ENCODE measurements at places on chromosomes 2 and 18.

DNA sequence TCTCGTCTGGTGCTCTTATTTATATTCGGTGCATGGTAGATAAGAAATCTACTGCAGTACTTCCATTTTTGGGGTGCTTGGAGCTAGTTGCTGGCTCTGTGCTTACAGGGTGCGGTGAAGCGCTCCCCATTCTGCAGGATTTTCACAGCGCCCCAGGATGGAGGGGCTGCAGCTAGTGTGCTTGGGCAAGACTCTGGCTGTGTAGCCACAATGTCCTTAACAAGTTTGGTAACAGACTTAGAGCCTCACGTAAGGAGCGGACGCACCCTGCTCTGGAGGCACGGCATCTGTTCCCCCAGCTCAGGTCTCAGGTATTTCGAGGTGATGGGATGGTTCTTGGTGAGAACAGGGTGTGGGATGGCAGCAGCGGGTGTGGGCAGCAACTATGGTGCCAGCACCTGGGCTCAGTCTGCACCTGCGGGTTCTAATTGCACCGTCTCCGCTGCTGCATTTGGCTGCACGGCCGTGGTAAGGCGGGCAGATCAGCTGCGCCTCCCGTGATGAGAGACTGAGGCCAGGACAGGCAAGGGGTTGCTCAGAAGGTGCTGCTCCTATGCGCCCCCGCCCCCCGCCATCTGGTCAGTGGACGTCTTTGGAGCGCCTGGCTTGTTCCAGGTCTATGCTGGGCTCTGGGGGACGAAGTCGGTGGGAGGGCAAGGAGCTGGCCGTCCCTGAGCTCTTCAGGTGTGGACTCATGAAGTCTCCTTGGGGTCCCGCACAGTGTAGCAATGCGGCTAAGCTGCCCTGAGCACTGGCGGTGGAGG is 20.1 kb upstream of the ALLC start:
- no peak for DNase-seq

DNA sequence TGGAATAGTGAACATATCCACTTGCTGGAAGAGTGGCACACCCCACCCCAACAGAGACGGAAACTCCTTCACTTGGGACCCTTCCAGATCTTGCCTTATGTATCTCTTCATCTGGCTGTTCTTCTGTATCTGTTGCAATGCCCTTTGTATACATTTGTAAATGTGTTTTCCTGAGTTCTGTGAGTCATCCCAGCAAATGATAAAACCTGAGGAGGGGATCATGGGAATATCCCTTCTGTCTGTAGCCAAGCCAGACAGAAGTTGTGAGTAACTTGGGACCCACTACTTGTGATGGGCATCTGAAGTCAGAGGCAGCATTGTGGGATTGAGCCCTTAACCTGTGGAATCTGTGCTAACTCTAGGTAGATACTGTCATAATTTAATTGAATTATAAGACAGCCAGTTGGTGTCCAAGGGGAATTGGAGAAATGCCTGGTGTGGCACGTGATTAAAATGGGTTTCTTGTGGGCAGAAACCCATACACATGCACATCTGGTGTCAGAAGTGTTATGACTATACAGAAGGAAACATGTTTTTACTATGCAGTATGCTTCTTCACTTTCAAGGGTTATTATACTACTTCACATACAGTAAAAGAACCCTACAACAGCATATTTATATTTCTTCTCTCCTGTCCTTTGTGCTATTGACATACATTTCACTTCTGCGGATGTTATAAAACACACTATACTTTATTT is 32.3 kb upstream of the TMEM247 start:
- no peak for DNase-seq

GRCh38 chr18:75694292-75694691 is 266.8 kb upstream of the SMIM21 start:
- no peak for DNase-seq

- no peak for DNase-seq
Measured at GRCh38 chr2:150286730-150287362, 200.6 kb downstream of the RND3 start.

DNA sequence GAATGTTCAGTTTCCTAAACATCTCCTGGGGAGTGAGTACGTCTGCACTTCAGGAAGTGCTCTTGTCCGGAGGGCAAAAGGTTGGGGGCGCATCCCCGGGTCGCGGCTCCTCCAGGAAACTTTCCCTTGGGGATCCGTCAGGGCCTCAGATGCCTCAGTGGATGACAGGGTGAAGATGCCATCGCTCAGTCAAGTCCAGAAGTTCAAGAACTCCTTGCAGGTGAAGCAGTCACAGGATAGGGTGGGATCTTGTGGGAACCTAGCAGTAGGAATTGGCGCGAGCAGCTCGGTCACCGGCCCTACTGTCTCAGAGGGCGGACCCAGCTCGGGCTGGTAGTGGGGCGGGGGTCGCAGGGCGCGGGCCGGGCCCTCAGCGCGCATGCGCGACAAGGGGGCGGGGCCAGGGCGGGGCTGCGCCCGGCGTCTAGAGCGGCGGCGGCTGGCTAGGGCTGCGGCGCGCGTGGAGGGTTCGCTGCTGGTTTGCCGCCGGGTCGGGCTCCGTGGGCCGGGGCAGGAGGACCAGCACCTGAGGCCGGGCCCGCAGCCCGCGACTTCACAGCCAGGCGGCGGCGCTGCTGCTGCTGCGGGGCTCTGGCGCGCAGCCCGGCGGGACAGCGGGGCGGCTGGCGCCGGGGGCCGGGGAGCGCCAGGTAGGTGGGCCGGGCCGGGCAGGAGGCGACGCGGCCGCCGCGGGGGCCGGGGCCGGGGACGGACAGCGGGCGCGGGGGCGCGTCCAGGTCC is at the start of gene INPP4A:
TSS of gene INPP4A (plus strand) at position 423 of the 741 bp plus-strand sequence. CDS start 75,191 bp downstream, outside the sequence.
- peak; percentile 78 for DNase-seq

DNA sequence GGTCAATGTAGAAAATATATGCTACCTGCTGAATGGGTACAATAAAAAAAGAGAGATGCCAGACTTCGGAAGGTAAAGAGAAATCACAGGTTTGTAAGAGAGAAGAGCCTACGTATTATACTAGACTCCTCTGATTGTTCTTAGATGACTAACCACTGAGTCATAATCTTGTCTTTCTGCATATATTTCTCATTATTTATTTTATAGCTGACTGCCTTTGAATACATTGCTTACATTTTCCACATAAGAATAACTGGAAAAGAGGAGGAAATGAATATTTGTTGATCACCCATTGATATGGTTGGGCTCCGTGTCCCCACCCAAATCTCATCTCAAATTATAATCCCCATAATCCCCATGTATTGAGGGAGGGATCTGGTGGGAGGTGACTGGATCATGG is 90.3 kb upstream of the RAB27B start:
- no peak for DNase-seq

GRCh38 chr2:24472416-24472815 is 18.6 kb upstream of the NCOA1 start:
- DNase-seq, result no peak

DNA sequence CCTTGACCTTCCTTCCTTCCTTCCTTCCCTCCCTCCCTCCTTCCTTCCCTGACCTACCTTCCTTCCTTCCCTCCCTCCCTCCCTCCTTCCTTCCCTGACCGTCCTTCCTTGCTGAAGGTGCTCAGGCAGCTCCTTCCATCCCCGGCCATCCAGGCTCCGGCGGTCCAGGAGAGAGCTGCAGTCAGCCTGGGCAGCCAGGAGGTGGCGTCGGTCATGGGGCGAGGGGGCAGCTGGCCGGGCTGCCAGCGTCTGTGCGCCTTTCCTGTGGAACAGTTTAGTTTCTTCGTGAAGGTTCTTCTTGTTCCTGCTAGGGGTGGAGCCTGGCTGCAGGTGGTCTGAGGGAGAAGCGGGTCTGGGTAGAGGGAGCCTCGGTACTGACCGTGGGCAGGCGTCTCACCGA is 15.7 kb downstream of the GPR35 start:
- peak; percentile 62 for DNase-seq

DNA sequence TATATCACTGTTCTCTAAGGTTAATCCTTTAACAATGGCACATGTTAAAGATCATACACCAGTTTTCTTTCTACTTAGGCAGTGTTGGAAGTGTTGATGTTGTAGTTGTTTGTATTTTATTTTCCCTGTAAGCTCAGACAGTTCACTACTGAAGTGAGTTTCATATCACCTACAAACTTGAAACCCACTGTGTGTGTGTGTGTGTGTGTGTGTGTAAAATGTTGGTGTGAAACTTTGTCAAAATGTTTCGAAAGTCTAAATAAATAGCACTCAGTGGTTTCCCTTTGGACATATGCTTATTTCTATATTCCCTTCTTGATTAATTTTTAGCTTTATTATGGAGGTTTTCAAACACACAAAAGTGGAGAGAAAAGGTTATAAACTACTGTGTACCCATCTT is 79.8 kb upstream of the CAVIN2 start:
- DNase-seq, result no peak

- DNase-seq, result no peak
Measured at GRCh38 chr2:109448946-109449788, 164.6 kb downstream of the SEPTIN10 start.

GRCh38 chr2:109637749-109638570 is 23.8 kb downstream of the SOWAHC start:
- peak; percentile 89 for DNase-seq

DNA sequence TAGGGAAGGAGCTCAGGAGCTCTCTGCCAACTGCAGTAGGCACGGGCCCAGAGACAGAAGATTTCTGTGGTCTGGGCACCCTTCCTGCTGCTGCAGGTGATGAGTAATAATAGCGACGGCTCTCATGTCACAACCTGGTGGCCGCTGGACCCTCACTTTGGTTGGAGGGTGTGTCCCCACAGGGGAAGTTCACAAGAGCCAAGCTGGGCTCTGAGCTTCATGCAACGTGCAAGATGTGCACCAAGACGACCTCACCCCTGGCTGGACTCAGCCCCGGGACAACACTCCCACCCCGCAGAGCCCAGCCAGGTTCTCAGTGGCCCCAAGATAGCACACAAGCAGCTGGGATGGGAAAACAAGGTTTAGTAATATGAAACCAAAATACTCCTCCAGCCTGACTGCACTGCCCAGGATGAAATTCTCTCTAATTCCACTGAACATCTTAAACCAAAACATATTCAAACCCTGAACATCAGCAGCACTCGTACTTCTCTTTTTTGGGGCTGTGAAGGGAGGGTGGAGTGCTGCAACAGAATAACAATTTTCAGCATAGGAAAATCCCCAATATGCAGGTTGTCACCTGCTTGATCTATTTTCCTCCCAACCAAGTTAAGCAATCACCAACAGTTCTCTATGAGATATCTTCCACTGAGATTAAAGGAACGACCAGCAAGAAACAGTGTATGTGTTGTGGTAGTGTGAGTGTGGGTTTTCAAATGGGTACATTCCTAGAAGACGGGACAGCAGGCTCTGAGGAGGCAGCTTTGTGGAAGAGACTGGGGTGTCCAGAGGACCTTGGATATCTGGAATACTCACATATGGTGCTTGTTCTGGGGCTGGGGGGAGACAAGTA is 26.5 kb downstream of the BCL2 start:
- DNase-seq, result peak; percentile 43

GRCh38 chr2:43312755-43313641 is 86.6 kb upstream of the ZFP36L2 start:
- peak; percentile 13 for DNase-seq

DNA sequence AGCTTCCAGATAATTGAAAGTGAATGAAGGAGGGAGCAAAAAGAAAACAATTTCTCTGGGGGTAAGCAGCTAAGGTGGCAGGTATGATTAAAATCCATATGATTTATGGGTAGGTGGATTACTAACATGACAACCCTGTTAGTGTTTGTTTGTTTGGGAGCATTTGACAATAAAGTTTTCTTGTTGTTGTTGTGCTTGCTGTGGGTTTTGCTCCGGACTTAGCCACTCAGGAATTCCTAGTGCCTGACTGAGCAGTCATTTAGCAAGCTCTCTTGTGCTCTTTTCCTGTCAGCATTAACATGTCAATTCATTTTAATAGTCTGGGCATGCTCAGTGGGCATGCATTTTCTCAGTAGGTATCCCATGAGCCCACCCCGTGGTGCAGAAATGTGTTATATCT is 674.8 kb upstream of the ZEB2 start:
- no peak for DNase-seq

DNA sequence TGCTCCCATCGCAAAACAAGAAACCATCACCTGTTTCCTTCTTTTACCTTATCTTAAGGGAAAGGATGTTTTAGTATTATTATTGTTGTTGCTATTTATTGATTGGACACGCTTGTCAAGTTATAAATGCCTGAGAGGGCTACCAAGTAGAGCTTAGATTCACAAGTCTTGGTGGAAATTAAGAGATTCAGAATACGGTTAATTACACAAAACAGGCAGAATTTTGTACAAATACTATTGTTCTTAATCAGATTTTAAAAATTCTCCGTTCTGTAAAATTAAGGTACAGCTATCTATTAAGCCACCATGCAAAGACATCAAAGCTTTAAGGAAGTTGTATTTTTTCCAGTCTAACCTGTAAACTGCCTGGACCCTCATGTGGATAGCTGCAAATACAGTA is 1.1 kb upstream of the ZNF521 start:
- DNase-seq, result no peak

DNA sequence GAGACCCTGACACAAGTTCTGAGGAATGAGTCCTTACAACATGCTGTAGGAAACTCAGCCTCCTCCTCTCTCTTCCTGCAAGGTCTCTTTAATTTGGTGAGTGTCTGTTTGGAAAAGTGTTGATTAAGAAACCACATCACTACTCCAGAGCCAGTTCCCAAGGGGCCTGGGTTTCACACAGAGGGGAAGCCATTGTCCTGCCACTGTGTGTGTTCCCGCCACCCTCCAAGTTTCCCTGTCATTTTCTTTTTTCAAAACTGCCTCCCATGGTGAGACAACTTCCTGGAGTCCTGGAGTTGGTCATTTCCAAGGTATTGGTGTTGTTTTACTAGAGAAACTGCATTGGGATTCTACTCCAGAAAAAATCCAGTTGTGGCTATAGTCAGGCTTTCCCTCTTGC is 232.0 kb upstream of the PARD3B start:
- DNase-seq, result no peak

DNA sequence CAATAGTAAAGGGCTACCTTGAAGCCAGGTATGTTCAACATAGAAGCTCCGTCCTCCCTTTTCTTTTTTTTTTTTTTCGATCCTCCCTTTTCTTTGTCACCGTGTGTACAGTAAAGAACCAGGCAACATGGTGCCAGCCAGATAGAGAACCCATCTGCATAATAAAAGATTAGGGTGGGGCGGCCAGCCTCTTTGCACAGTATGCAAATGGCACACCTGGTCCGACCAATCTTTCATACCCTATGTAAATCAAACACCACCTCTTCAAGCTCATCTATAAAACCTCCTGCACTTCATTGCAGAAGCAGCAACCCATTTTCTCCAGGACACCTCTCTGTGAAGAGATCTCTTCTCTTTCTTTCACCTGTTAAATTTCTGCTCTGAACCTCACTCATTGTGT is 7.3 kb upstream of the WDR33 start:
- DNase-seq, result no peak

DNA sequence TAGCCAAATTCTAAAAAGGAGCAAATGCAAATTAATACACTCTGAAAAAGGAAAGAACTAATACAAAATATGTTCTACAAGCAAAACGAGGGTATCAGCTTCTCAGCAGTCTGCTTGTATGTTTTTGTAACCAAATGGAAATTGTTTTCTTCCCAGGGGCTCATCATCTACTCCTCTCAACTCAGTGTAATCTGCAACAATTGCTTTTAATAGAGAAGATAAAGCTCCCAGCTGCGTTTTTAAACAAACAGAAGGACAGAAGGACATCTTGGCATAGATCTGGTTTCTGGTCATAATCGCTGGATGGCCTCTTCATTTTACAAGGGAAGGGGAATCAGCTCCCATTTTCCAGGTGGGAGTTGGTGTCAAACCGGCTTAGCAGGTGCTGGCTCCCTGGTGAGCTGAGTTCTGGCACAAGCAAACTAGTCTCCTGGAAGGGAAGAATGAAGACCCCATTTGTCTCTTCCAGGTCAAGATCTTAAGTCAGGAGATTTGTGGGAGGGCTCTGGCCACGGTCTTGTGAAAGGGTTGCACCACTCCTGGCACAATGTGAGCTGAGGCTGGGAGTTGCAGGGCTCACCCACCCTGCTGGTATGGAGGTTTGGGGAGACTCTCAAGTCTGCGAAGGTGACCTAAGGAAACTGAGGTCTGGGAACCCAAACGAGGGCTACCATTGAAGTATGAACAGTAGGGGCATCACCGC is 41.6 kb downstream of the NPPC start:
- DNase-seq, result no peak

Data from inflammatory macrophage (primary cell).